ENCODE measurements at places on chromosomes 6 and 20.

- no peak for DNase-seq
These were observed 85.3 kb downstream of the NKAIN2 start for GRCh38 chr6:123888771-123889513.

- no peak for DNase-seq
These were observed 46.3 kb upstream of the STXBP5 start for GRCh38 chr6:147157930-147158329.

- no peak for DNase-seq
These were observed 166.0 kb downstream of the LMBRD1 start for GRCh38 chr6:69630767-69631166.

GRCh38 chr6:125832391-125833117 lies 41.8 kb downstream of the NCOA7 start:
- DNase-seq, result no peak

Measured in NCI-H1436 treated with DMSO at 0.1 percent for 48 hours (cell line).